Thymus (tissue), 14 donors: ENCODE measurements at places on chromosomes 2 and 18. TPM values are rescaled to one million over a fixed set of nuclear protein-coding genes. Genes with fewer than 3 reads are reported as not detected.
A peak's percentile ranks its signal among the peaks of the same experiment; 100 is the strongest.

GRCh38 chr2:71060871-71061270 is 7.6 kb upstream of the NAGK start:
- DNase-seq: no peak
- no peaks in the 10 kb centered on the region for H3K36me3 ChIP-seq
- H3K27ac ChIP-seq: no peak overlapping the region
- H3K4me3 ChIP-seq: no peak overlapping the region
- no peaks in the 10 kb centered on the region for H3K27me3 ChIP-seq
- no peaks in the 10 kb centered on the region for H3K4me1 ChIP-seq

DNA sequence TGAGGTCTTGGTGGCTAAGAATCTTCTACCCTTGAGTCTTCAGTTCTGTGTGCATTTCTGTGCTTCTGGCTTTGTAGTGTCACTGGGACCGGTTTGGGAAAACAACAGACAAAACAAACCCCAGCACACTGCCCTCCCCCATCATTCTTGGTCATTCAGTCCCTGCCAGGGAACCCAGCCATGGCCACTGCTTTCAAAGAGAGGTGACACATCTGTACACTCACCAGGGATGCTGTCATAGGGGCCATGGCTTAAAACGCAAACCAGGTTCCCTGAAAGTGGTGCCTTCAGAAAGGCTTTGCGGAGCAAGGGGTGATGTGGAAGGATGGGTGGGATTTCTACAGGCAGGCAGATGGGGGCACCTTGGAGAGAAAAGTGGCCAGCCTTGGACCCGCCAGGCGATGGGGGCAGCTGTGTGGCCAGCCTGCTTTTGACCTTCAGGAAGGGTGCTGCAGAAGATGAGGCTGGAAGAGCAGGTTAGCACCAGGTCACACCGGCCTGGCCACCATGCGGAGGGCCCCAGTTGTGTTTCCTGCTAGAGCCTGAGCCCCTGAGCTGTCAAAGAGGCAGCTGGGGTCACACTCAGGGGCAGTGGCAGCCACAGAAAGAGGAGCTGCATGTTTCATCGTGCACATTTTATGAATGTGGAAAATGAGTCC is 101.3 kb downstream of the INHBB start:
- H3K36me3 ChIP-seq: no peaks in the 10 kb centered on the region
- DNase-seq: no peak
- no peaks in the 10 kb centered on the region for H3K4me1 ChIP-seq

DNA sequence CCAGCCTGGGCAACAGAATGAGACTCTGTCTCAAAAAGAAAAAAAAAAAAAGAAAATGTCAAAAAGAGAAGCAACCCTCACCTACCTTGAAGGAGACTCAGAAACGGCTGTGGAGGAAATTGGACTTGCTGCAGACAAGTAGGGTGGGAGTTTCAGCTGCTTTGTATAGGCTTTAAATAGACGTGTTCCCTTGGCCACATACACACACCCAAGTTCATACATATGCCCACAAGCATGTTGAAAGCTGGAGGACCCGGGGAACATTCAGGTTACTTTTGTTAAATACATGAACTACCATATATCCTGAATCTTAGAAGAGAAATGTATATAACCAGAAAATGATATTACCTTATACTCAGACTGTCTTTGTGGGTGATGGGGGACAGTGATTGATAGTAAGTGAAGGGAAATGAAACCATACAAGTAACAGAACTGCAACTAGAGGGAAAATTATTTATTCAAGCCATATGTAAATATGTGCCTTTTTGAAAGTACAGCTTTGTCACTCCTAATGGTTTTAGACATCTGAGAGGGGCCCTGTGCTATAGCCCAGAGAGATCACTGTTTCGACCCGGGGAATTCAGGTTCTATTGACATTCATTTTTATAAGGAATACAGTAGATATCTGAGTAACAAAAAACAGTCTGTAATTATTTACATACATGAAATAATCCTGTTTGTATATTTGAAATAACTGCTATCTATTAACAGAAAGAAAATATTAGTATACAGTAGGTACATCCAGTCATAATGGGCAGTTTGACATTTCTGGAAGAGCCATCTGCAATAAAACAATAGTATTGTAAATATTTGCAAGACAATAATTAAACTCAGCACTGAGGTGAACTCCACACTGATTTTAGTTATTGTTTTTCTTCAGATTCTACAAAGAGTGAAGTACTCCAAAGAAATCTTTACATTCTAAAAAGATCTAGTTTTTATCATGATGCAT is 48.0 kb upstream of the TGIF1 start:
- H3K27ac ChIP-seq: no peak overlapping the region
- DNase-seq: no peak
- no peaks in the 10 kb centered on the region for H3K27me3 ChIP-seq
- no peak overlapping the region for H3K4me3 ChIP-seq

DNA sequence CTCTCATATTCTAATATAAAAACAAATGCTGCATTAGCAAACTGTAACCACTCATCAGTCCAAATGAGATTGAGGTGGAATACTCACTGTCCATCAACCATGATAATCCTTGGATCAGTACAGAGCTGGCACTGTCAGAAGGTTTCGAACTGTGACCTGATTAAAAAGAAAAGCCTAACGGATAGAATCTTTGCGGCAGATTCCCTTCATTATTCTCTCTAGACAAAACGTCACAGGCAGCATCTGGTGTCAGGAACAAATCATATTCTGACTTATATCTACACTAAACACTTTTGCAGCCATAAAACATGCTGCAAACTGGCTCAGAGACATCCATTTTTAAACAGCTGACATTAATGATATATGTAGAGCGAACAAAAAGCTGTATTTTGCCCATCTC is 677.7 kb upstream of the NXPH2 start:
- no peak for DNase-seq
- H3K36me3 ChIP-seq: no peaks in the 10 kb centered on the region
- H3K4me3 ChIP-seq: no peak overlapping the region
- H3K27me3 ChIP-seq: no peaks in the 10 kb centered on the region
- H3K27ac ChIP-seq: no peak overlapping the region
- no peaks in the 10 kb centered on the region for H3K4me1 ChIP-seq

GRCh38 chr2:46306330-46306751 is 9.1 kb downstream of the EPAS1 start:
- H3K36me3 ChIP-seq: no peaks in the 10 kb centered on the region
- peaks cover 8% of the 10 kb centered on the region for H3K4me1 ChIP-seq
- no peak overlapping the region for H3K27ac ChIP-seq
- no peak overlapping the region for H3K4me3 ChIP-seq
- no peak for DNase-seq

Gene GPR39
- total RNA-seq: 0.09 TPM

Gene INHA
- total RNA-seq: 0.05 TPM

GRCh38 chr18:36828157-36828629 is 609 bp downstream of the TPGS2 start:
- no peaks in the 10 kb centered on the region for H3K4me1 ChIP-seq
- peak overlapping the region; percentile 87 for H3K27ac ChIP-seq
- H3K4me3 ChIP-seq: peak overlapping the region; percentile 95
- DNase-seq: peak; percentile 65

GRCh38 chr2:29802986-29803385 is 118.4 kb downstream of the ALK start:
- no peak overlapping the region for H3K27ac ChIP-seq
- no peaks in the 10 kb centered on the region for H3K27me3 ChIP-seq
- H3K4me3 ChIP-seq: no peak overlapping the region
- H3K36me3 ChIP-seq: no peaks in the 10 kb centered on the region

- peaks cover 44% of the 10 kb centered on the region for H3K36me3 ChIP-seq
- no peaks in the 10 kb centered on the region for H3K4me1 ChIP-seq
- no peak overlapping the region for H3K4me3 ChIP-seq
- H3K27ac ChIP-seq: no peak overlapping the region
- DNase-seq: no peak
These were observed 38.8 kb downstream of the NCAPH start for GRCh38 chr2:96374211-96374951.

DNA sequence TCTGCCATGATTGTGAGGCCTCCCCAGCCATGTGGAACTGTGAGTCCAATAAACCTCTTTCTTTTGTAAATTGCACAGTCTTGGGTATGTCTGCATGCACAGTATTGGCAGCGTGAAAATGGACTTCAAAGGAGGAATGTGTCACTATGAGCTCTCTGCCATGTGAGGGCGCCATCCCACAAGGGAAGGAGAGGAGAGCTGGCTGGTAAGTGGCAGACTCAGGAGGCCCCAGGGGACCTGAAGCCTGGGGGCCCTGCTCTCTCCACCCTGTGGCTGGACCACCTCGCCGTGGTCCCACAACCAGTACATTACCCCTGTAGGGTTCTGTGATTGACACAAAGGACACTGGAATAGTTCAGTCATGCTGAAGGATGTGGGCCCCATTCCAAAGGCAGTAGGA is 122.1 kb downstream of the RPIA start:
- no peak overlapping the region for H3K4me3 ChIP-seq
- H3K27me3 ChIP-seq: no peaks in the 10 kb centered on the region
- no peak for DNase-seq
- peaks cover 9% of the 10 kb centered on the region for H3K36me3 ChIP-seq

DNA sequence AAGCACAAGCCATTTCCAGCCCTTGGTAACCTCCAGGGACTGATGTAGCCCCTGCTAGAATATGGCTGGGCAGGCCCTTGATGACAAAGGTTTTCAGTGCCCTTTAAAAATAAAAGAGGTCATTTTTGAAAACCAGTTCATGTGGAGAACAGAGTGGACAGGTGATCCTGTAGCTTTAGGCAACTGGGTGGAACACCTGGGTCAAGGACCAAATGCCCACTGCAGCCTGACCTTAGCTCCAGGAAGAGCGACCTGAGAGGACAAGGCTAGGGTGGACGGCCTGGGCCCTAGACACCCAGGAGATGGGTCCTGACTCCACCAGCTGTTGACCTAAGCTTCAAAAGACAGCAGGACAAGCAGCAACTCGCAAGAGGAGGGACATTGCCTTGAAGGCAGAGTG is 116.6 kb downstream of the LIPG start:
- no peak for DNase-seq
- H3K4me3 ChIP-seq: no peak overlapping the region
- no peaks in the 10 kb centered on the region for H3K27me3 ChIP-seq
- no peaks in the 10 kb centered on the region for H3K4me1 ChIP-seq
- H3K27ac ChIP-seq: no peak overlapping the region

DNA sequence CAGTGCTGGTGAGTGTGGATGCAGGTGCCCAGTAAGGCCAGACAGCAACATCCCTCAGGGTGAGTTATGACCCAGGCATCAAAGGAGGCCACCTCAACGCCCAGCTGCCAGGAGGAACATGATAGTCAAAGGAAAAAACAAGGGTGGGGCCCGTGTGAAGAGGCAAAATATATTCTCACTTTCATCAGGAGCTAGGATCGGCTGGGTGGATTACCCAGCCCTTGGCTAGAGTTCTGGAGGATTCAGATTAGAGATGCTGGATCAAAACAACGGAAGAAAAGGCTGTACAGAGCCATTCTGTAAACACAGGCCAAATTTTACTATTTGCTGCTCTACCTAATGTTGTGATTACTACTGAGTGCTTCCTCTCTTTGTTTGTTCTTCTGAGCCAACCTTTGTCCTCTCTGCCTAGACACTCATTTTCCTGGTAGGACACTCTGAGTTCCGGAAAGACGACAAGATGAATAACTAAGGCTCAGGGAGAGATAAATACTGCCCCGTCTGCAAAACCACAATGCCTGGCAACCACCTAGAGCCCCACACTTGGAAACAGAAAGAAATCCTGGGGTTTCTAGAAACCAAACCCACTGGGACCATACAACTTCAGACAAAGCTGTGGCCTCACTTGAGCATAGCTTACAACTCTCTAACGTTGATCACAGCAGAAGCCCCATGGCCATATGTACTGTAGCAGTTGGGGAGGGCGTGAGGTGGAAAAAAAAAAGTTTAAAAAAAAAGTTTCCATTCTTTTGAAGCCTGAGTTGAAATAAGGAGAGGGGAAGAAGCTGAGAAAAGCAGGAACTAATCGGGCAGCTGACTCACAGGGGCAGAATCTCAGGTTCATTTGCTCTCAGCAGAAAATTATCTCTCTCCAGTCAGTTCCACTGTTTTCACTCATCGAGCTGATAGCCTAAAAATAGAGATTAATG is 17.8 kb upstream of the PMAIP1 start:
- no peaks in the 10 kb centered on the region for H3K36me3 ChIP-seq
- no peak overlapping the region for H3K4me3 ChIP-seq
- no peak for DNase-seq

Gene LANCL1
- 22.5 TPM for total RNA-seq

- no peaks in the 10 kb centered on the region for H3K36me3 ChIP-seq
- peaks cover 6% of the 10 kb centered on the region for H3K4me1 ChIP-seq
- no peak for DNase-seq
- no peaks in the 10 kb centered on the region for H3K27me3 ChIP-seq
These were observed 85.2 kb upstream of the SPATS2L start for GRCh38 chr2:200221055-200221955.

Gene ADAM23
- total RNA-seq: 4.0 TPM

Gene FOXI3
- total RNA-seq: 0.05 TPM

DNA sequence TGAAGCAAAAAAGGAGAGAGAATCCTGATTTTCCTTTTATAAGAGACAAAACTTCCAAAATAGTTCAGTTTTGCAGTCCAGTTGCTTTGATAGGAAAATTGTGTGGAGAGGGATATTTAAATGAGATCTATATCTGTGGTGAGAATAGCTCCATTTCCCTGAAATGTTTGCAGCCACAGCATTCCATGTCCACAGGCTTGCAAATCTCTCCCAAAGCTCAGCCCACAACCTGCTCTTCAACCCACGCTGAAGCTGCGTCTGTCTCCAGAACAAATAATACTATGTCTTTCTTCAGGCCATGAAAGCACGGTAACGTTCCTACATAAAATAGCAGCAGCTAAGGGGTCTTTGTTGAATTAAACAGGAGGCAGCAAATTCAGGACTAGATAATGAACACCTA is 31.8 kb downstream of the TMEM17 start:
- DNase-seq: no peak
- no peaks in the 10 kb centered on the region for H3K27me3 ChIP-seq
- no peak overlapping the region for H3K4me3 ChIP-seq
- H3K4me1 ChIP-seq: peaks cover 39% of the 10 kb centered on the region
- no peaks in the 10 kb centered on the region for H3K36me3 ChIP-seq
- peak overlapping the region; percentile 26 for H3K27ac ChIP-seq

Gene MC2R
- total RNA-seq: 0.05 TPM

DNA sequence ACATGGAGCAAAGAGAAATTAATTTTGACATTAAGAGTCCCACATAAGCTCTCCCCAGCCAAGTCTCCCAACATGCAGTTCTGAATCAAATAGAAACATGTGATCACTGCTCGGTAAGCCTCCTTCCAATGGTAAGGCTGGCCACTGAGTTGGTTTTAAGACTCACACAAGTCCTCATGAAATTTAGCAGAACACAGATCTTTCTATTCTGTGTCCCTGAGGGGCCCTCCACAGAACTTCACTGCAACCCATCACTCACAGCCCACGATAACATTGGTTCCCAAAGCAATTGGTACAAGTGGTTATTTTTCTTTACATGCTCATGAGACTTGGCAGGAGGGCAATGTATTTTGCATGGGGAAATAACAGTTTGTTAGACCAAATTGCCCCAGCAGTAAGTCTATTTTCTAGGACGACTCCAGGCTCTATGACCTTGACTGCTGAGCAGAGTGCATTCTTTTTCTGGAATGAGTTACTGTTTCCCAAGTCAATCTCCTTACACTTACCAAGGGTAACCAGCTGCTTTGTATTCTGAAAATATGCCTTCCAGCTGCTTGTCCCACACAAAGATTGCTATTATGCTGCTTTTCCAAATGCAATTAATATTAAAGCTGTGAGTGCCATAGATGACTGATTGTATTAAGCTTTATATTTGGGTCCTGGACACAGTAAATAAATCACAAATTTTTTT is 142.3 kb upstream of the TANK start:
- H3K36me3 ChIP-seq: no peaks in the 10 kb centered on the region
- no peak overlapping the region for H3K4me3 ChIP-seq
- H3K4me1 ChIP-seq: no peaks in the 10 kb centered on the region
- no peak overlapping the region for H3K27ac ChIP-seq

Gene PNKD
- 61.9 TPM for total RNA-seq

Gene GKN2
- total RNA-seq: 0.24 TPM

Gene TLX2
- 0.19 TPM for total RNA-seq

Gene POTEC
- total RNA-seq: not detected
